ENCODE measurements at places on chromosomes 2 and 18. TPM values are rescaled to one million over a fixed set of nuclear protein-coding genes. Genes with fewer than 3 reads are reported as not detected.
A peak's percentile ranks its signal among the peaks of the same experiment; 100 is the strongest.

GRCh38 chr2:157107460-157107859 lies 150.0 kb upstream of the GALNT5 start:
- H3K27ac ChIP-seq, result no peak overlapping the region
- no peaks in the 10 kb centered on the region for H3K27me3 ChIP-seq
- no peak for DNase-seq
- no peaks in the 10 kb centered on the region for H3K4me1 ChIP-seq
- H3K36me3 ChIP-seq, result no peaks in the 10 kb centered on the region
- H3K4me3 ChIP-seq, result no peak overlapping the region

- no peak for DNase-seq
- H3K4me1 ChIP-seq, result no peaks in the 10 kb centered on the region
- no peaks in the 10 kb centered on the region for H3K36me3 ChIP-seq
- H3K27me3 ChIP-seq, result no peaks in the 10 kb centered on the region
Measured at GRCh38 chr2:40257340-40258134, 194.4 kb downstream of the SLC8A1 start.

EMILIN2 gene
- 80.9 TPM for total RNA-seq

ALKAL2 gene
- not detected for total RNA-seq

GRCh38 chr2:206112108-206112507 lies 26.1 kb upstream of the INO80D start:
- H3K27me3 ChIP-seq, result no peaks in the 10 kb centered on the region
- H3K36me3 ChIP-seq, result peaks cover 14% of the 10 kb centered on the region
- no peak for DNase-seq
- no peak overlapping the region for H3K4me3 ChIP-seq

DNA sequence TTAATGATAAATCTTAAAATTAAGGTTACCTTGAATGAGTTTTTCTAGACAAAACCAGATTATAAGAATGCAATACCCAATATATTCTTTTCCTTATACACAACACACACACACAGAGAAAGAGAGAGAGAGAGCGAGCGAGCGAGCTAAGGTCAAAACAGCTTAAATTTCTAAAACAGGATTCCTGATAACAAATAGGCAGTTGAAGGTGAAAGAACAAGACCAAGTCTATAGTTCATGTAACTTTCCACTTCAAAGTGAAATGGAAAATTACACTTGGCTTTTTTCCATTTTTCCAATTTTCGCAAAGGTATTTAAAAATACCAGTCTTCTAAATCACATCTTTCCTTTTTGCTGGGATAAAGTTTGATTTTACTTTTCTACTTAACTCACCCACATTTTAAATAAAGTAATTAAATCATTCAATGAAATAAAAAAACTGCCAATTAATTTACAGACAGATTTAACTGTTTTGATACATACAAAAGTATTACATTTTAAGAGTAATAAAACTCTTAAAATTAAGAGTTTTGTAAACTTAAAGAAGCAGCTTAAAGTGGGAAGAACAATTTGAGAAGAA lies 98.8 kb downstream of the COBLL1 start:
- peaks cover 60% of the 10 kb centered on the region for H3K36me3 ChIP-seq
- peaks cover 80% of the 10 kb centered on the region for H3K4me1 ChIP-seq
- H3K27ac ChIP-seq, result peak overlapping the region; percentile 21
- H3K27me3 ChIP-seq, result no peaks in the 10 kb centered on the region

- no peak overlapping the region for H3K4me3 ChIP-seq
- DNase-seq, result no peak
- H3K36me3 ChIP-seq, result no peaks in the 10 kb centered on the region
Measured at GRCh38 chr2:206935991-206936842, 3.1 kb upstream of the CPO start.

DNA sequence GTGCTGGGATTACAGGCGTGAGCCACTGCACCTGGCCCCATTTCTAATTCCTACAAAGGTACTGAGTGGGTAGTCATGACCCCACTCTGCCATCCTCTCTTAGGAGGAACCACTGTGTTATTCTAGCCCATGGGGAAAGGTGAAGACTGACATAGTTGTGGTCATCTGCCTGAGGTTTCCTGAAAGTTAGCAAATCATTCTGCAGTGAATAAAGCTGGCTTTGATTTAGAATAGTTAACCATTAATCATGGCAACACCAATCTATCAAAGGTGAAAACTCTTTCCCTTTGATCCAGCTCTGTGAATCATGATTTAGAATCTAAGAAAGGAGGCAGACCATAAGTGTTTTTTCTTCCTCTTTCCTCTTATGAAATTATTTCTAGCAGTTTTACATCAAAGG lies 50.8 kb downstream of the SUMO1 start:
- no peak overlapping the region for H3K27ac ChIP-seq
- DNase-seq, result no peak
- no peaks in the 10 kb centered on the region for H3K36me3 ChIP-seq
- H3K4me3 ChIP-seq, result no peak overlapping the region
- H3K4me1 ChIP-seq, result no peaks in the 10 kb centered on the region
- H3K27me3 ChIP-seq, result peaks cover 10% of the 10 kb centered on the region

SLC11A1 gene
- total RNA-seq, result 0.93 TPM

OTOF gene
- not detected for total RNA-seq

DNA sequence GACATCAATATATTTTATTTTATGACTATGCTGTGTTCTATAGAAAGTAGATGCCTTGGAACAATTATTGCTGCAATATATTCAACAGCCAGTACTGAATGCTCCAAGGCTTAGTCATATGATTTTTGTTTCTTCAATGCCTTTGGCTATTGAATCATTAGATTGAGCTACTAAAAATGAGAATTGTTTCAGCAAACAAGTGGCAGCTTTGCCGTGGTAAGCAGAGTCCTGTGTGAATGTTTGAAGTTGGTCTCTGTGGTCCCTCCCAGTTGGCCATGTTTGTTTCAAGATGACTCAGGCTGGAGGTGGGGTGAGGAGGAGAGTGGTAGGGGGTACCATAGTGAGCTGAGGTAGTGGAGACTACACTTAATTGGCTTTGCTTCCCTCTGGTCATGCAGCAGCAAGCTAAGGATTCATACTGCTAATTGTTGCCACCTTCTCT lies 198.6 kb upstream of the EPAS1 start:
- H3K36me3 ChIP-seq, result peaks cover 75% of the 10 kb centered on the region
- H3K27me3 ChIP-seq, result no peaks in the 10 kb centered on the region
- H3K4me1 ChIP-seq, result no peaks in the 10 kb centered on the region

MERTK gene
- total RNA-seq, result not detected

DNA sequence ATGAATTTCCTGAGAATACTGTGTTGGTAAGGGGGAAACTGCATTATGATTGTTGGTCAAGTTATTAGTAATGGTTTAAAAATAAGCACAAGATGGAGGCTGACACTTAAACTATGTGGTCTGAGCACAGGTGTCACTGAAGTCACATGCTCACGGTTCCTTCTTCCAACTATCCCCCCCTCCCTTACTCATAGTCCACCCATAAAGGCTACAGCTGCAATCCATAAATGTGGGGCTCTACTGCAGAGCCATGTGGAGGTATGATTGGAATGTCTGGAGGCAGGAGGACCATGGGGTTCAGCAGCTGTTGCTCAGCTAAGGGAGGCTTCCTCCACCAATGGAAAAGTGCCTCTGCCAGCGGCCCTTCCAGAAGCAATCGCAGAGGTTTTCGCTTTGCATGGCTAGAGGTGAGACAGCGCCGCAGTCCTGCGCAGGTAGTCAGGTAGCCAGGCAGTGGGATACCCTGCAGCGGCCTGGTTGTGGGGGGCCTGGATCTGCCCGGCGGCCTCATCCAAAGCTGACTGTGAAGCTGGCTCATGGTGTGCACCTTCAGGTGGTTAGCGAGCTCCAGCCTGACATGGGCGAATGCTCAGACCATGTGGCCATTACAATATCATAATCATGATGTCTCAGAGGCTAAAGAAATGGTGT lies 249.6 kb downstream of the DCDC2C start:
- no peak overlapping the region for H3K4me3 ChIP-seq
- H3K27me3 ChIP-seq, result no peaks in the 10 kb centered on the region
- no peak for DNase-seq
- no peaks in the 10 kb centered on the region for H3K4me1 ChIP-seq

DNA sequence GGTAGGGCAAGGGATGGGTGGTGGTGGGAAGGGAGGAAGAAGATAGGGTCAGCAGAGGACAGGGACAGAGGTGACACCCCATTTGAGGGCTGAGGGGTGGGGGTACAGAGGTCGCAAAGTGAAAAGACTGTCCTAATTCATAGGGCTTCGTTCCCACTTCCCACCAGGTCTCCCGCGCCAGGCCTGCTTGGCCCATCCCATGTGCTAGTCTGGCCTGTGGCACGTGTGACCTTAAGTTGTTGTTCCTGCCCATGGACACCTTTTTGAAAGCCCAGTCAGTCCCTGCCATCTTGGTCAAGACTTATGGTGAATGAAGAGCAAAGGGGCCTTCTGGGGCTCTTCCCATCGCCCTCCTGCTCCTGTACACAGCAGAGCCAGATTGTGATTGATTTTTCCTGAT lies 46.2 kb downstream of the TGOLN2 start:
- no peak for DNase-seq
- H3K4me3 ChIP-seq, result no peak overlapping the region
- no peaks in the 10 kb centered on the region for H3K36me3 ChIP-seq
- no peak overlapping the region for H3K27ac ChIP-seq
- peaks cover 2% of the 10 kb centered on the region for H3K4me1 ChIP-seq

GRCh38 chr2:153536115-153536514 lies 57.6 kb upstream of the RPRM start:
- no peak for DNase-seq
- H3K4me3 ChIP-seq, result no peak overlapping the region
- H3K4me1 ChIP-seq, result no peaks in the 10 kb centered on the region
- no peak overlapping the region for H3K27ac ChIP-seq
- no peaks in the 10 kb centered on the region for H3K36me3 ChIP-seq

CHRNA1 gene
- total RNA-seq, result not detected

DNA sequence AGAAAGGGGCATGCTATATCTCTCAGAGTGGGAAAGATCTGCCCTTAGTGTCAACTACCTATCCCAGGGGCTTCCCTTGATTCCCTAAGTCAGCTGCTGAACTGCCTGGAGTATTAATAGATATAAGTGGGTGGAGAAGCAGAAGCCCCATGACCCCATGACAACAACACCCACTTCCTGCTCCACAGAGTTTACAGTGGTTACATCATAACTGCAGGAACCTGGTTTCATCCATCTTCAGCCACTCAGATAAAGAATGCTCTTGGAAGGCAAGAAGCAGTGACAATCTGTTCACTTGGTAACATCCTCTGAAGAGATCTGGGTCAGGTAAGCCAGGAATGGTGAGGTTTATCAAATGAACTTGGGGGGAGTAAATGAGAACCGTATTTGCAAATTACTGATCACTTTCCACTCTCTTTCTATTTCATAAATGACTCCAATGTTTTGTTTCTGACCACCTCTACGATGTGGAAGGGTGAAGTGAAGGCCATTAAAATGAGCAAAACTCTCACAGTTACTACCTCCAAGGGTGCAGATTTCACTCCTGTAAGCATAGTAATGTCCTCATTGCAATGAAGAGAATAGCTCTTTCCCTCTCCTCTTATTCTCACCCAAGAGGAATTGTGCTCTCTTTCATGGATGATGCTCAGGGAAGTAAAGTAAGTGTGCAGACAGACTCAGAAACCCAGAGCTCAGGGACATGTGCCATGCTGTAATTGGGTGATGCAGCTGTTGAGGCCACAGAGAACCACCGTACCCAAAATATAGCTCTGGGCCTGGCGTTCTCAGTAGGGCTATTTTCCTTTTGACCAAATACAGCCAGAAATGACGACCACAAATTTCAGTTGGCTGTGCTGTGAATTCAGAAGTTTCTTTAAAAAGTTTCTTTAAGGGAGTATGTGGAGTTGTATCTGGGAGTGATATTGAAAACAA lies 192.8 kb upstream of the APCDD1 start:
- no peak overlapping the region for H3K4me3 ChIP-seq
- no peaks in the 10 kb centered on the region for H3K27me3 ChIP-seq
- H3K4me1 ChIP-seq, result peaks cover 52% of the 10 kb centered on the region
- no peak for DNase-seq

DNA sequence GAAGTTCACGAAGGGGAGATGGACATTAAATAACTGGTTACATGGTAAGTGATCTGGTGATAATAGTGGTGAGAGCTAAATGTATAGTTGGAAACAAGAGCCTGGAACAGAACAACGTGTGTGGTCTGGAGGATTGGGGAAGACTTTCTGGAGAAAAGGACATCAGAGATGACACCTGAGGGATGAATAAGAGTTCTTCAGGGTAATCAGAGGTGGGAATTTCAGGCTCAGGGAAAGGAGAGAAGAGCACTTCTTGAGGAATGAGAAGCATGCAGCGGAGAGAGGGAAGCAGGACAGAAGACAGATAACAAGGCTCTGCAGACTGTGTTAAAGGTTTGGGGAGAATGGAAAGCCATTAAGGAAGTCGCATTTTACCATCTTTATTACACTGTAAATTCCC lies 450.7 kb downstream of the TNS1 start:
- no peak for DNase-seq
- H3K27ac ChIP-seq, result no peak overlapping the region
- H3K4me3 ChIP-seq, result no peak overlapping the region
- H3K27me3 ChIP-seq, result no peaks in the 10 kb centered on the region
- H3K4me1 ChIP-seq, result no peaks in the 10 kb centered on the region
- no peaks in the 10 kb centered on the region for H3K36me3 ChIP-seq

DNAJC5G gene
- total RNA-seq, result not detected

DAW1 gene
- total RNA-seq, result not detected

DNA sequence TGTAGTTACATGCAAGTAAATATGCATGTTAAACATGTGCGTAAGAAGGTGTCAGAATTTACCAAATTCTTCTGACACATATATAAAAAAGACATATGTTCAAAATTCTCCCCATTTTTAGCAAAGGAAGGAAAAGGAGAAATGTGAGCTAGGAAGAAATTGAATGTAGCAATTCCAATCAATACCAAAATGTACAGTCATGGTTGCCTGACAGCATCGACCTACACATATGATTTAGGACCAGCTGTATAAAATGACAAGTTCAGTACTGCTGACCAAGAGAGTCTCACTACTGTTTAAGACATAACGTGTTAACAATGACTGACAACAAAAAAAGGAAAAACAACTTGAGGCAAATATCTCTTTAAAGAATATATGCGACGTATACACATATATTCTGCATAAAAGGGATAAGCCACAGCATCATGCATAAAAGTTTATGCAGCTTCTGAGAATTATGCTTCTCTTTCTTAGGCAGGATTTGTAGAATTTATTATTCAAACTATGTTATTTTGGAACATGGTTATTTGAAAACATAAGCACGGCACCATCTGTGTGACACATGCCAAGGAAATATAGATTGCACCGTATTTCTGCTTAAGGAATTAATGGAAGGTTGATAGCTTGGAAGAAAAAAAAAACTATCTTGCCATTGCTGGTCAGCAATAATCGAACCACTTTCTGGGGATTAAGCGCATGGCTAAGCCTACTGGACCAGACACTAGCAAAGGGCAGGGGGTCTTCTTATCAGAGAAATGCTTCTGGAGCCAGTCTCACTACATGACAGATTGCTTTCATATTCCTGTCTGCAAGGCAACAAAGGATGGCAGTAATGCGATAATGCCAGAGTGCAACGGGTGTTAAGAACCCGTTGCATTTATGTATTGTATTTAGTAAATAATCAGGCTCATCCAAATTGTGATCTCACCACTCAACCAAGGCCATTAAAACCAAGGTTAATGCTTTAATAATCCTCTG lies 154.0 kb downstream of the WDPCP start:
- no peaks in the 10 kb centered on the region for H3K4me1 ChIP-seq
- H3K27me3 ChIP-seq, result no peaks in the 10 kb centered on the region
- H3K4me3 ChIP-seq, result no peak overlapping the region
- DNase-seq, result no peak
- H3K27ac ChIP-seq, result no peak overlapping the region
- H3K36me3 ChIP-seq, result peaks cover 10% of the 10 kb centered on the region

OSGEPL1 gene
- total RNA-seq, result 10.6 TPM

THOC1 gene
- 68.6 TPM for total RNA-seq

EIF4E2 gene
- 67.2 TPM for total RNA-seq
